T-helper 2 cell (primary cell): ENCODE measurements at places on chromosomes 4 and X.

DNA sequence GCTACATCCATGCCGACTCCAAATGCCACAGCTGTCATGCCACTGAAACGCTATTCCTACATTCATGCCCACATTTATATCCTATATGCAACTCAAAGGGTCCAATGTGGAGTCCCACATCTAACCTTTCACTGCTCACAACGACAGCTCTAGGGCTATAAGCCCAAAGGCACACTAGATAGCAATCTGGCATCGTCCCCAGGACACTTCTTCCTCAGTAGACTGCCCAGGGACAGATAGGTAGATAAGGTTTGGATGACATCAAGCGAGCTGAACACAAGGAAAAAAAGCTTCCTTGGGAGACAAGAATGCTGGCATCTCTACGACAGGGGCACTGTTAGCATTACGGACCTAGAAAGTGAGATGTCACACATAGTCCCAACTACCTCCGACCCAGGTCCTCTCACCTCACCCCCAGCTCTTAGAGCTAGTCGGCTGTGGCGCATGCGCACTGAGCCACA is 685 bp downstream of the RAB9B start:
- no peak for DNase-seq

DNA sequence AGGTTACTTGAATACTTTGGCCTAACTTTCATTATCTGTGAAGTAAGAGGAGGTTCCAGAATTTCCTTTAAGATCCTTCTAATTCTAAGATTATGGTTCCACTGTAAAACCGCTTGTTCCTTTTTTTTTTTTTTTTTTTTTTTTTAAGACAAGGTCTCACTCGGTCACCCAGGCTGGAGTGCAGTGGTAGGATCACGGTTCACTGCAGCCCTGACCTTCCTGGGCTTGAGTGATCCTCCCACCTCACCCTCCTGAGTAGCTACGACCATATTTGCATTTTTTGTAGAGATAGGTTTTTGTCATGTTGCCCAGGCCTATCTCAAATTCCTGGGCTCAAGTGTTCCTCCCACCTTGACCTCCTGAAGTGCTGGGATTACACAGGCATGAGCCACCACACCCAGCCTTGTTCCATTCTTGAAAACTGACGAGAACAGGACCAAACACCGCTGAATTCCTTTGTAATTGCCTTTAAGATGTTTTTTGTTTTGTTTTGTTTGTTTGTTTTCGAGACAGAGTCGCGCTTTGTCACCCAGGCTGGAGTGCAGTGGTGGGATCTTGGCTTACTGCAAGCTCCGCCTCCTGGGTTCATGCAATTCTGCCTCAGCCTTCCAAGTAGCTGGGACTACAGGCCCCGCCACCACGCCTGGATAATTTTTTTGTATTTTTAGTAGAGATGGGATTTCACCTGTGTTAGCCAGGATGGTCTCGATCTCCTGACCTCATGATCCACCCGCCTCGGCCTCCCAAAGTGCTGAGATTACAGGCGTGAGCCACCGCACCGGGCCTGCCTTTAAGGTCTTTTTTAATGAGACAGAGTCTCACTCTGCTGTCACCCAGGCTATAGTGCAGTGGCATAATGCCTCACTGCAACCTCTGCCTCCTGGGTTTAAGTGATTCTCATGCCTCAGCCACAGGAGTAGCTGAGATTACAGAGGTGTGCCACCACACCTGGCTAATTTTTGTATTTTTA is 6.8 kb downstream of the PDS5A start:
- DNase-seq: no peak

- no peak for DNase-seq
Measured at GRCh38 chr4:41541687-41542094, 3.7 kb downstream of the LIMCH1 start.

GRCh38 chr4:110678517-110679227 is 55.8 kb upstream of the PITX2 start:
- no peak for DNase-seq

DNA sequence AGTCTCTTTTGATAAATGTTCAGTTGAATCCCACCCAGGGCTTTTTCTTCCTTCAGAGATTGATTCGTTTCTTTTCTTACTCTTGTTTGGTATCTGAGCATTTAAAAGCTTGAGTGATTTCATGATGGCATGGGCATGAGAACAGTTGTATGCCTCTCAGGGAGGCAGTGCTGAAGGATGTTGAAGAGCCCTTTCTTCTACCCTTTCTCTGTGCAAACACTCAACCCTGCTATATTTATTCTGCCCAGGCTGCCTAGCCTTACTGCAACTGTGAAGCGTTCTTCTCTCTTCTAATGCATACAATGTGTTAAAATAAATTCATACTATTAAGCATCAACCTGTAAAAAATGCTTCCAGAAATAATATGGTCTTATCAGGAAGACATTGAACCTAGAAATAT is 367.6 kb upstream of the LCORL start:
- no peak for DNase-seq

GRCh38 chr4:159413306-159413943 is 310.5 kb downstream of the RAPGEF2 start:
- no peak for DNase-seq

DNA sequence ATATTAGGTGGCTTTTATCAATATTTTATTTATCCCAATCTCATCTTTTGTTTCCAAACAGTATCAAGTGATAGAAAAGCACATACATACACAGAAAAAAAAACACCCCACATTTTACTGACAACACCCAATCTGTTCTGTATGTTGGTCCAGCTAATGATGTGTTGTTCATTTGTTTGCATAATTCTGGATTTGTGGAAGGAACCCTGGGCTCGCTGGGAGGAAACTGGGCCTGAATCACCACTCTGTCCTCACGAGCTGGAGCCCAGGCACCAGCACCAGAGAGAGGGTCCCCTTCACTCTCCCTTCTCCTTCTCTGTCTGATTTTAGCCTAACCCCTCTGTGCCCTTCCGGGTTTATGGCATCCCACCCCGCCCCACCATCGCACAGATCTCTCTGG is 79.8 kb downstream of the PSAPL1 start:
- DNase-seq: no peak

DNA sequence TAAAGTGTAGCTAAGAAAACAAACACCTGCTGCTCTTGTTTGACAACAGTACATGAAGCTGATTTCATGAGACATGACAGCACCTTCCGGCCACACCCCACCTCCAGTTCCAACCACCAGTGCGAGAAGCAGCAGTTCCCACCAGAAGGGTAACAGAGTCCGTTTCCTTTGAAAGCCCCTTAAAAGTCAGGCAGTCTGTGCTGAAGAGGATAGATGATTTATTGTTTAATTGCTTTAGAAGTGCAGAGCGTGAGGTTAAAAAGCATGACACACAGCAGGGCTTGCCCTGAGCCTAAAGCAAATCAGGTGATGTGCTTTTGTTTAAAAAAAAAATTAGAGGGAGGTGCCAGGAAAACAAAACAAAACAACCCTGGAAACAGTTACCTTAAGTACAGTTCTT is 82.6 kb downstream of the HADH start:
- DNase-seq: no peak

DNA sequence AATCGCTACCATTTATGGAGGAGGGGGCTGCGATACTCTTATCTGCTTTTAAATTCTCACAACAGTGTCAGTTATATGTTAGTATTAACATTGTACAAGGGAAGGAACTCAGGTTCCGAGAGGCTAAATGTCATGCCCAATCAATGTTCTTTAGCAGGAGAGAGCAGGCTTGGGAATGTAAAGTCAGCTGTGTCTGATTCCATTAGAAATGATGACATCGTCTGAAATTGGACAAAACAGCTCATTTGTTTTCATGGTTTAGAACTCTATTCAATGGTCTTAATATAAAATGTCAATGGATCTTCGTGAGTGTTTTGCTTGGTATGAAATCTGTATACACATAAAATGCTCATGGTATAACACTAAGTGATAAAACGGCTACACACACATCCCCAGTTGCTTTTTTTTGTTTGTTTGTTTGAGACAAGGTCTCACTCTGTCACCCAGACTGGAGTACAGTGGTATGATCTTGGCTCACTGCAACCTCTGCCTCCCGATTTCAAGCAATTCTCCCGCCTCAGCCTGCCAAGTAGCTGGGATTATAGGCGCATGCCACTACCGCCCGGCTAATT is 11.9 kb upstream of the SH3KBP1 start:
- DNase-seq: no peak

DNA sequence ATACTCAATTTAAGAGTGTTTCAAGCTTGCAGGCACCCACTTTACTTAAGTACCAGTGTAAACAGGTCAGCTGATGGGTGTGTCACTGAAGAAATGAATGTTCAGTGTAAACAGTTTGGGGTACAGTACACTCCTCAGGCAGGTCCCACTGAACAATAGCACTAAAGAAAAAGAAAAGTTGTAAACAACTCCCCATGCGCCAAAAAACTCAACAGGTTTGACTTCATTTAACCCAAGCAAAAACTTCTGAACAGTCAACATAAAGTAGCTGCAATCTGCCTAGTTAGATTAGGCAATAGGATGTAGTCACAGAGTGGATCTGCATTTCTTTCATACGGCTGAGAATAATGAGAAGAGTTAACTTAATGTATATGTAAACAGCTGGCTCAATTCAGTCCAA is 93.2 kb downstream of the FAM13A start:
- no peak for DNase-seq

GRCh38 chrX:68822641-68823410 is 6.0 kb upstream of the EFNB1 start:
- DNase-seq: no peak

GRCh38 chrX:103437147-103437873 is 61.0 kb downstream of the BEX3 start:
- no peak for DNase-seq

GRCh38 chrX:7146703-7147412 is 654 bp upstream of the STS start:
- no peak for DNase-seq

DNA sequence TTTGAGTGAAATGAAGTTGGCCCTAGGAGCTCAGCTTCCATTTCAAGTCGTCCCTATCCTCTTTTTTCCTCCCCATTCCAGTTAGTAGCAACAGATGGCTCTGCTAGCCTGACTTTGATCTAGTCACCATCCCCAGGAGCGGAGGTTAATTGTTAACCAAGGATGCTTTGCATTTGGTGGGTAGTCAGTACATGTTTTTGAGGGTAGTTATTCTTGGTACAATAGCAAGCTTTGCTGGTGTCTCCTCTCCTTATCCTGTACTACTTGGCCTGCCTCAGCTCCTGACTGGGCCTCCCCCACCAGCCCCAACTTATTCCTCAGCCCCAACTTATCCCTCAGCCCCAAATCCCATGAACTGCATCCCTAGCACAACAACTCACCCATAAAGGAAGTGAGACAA is 14.8 kb upstream of the RTL5 start:
- no peak for DNase-seq

- no peak for DNase-seq
Measured at GRCh38 chr4:38692421-38692820, 28.4 kb downstream of the KLF3 start.

DNA sequence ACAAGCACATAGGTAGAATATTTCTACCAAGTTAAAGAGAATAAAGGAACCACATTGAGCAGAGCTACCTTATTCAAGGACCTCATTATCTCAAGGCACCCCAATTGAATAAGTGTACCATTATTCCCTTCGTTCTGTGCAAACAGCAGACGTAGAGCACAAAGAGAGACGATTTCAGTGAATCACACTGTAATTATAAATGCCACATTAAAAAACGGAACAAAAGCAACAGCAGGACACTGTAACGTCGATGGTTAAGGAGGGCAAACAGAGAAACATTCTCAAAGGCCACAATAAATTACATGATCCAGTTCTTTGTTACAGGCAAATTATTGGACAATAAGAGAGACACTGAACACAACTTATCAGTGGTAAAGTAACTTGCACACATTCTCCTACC is 644.1 kb upstream of the TENM3 start:
- DNase-seq: no peak

- no peak for DNase-seq
Measured at GRCh38 chr4:158025131-158025530, 147.7 kb downstream of the GASK1B start.

GRCh38 chrX:68681443-68681941 is 34.0 kb downstream of the STARD8 start:
- no peak for DNase-seq

GRCh38 chr4:4323705-4324534 is 33.9 kb downstream of the ZBTB49 start:
- DNase-seq: no peak

DNA sequence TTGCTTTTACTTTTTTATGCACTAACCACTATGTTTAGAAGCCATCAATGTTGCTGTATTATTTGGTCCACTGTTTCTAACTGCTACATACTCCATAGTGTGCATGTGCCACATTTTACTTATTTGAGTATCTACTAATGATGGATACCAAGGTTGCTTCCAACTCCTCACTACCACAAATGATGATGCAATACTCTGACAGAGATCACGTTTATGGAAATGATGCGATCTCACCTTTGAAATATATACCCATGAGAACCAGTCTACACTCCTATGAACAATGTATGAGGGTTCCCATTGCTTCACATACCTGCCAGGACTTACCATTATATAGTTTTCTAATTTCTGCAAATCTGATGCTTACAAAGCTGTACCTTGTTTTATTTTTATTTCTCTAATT is 44.2 kb downstream of the HUWE1 start:
- no peak for DNase-seq

GRCh38 chrX:129701624-129702069 is 37.1 kb upstream of the XPNPEP2 start:
- DNase-seq: no peak

DNA sequence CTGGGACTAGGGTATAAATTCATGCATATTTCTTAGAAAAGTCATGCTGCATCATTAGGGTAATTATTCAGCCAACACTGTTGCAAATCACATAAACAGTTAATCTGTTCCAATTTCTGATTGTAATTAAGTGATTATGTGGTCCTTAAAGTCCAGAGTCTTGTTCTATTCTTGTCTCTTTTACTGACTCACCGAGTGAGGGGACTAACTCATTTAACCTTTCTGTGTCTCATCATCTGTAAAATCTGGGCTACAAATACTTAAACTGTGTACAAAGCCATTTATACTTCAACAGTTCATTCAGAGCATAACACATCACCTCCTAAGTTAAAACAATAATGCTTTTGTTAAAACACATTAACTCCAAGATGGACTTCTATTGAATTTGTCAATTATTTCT is 65.4 kb upstream of the KLHL13 start:
- DNase-seq: no peak

DNA sequence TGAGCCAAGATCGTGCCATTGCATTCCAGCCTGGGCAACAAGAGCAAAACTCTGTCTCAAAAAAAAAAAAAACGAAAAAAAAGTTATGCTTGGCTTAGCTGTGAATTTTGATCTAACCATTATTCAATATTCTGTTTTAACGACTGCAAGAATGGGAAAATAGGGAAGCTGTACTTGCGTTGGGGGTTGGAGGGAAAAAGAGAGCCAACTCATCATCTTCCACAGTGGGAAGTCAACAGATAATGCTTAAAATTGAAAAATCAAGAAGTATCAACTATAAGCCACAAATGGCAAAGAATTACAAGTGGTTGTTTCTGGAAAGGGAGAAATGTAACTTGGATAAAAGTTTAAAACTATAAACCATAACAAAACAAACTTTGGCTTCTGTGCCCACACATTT is 2.9 kb downstream of the TEC start:
- no peak for DNase-seq

GRCh38 chr4:117770269-117771102 is 263.8 kb upstream of the NDST3 start:
- DNase-seq: no peak

- DNase-seq: no peak
Measured at GRCh38 chrX:149022485-149022884, 482.6 kb downstream of the IDS start.
